GM13976 (cell line): ENCODE measurements at places on chromosomes 13 and 19.

GRCh38 chr13:22665506-22665905, 515.3 kb upstream of the SGCG start:
- DNase-seq: no peak

DNA sequence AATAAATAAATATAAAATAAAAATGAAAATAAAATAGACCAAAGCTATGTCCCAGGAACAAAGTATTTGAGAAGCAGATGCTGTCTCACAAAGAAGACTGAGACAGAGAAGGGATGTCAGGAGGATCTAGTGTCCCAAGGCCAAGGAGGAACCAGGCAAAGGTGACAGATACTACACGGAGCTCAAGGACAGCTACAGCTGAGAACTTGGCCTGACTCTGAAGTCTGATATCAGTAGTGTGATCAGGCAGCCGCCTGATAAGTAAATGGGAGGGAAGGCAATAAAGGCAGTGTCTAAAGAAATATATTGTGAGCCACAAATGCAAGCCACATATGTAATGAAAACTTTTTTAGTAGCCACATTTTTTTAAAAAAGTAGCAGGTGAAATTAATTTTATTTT, 20.4 kb upstream of the NANOS3 start:
- no peak for DNase-seq

DNA sequence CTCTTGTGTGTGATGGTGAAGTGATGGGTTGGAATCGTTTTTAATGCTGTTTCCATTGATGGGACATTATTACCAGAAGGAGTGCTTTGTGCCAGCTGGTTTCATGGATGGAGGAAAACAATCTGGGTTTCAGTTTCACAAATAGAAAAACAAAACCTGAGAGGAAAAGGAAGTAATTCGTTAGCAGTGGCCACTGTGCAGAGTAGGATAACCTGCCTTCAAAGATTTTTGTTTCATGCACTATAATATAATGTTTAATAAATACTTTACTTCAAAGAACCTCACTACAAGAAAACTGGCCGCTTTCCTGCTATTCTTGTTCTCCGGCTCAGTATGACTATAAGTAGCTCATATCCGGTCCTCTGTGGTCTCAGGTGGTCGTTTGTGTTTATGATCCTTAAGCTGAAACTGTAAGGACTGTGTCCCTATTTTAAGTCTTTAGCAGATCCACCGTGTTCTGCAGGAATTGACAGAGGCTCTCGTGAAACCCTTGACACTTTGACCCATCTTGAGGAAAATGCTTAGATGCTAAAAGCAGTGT, 104.7 kb downstream of the GGACT start:
- no peak for DNase-seq

DNA sequence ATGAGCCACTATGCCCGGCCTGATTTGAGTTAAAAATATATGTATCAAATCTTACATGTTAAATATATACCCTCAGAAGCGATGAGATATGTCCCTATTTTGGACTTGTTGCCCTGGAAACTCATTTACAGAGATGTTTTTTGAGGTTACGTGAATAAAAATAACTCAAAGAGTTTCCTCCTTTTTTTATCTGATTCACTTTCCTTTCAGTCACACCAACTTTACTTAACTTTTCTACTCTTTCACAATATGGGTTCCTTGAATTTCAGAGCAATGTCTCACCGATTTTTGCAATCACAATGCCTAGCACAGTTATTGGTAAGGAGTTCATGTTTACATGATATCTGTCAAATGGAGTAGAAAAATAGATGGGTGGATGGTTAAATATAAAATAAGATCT, 2.3 kb downstream of the OR7C2 start:
- DNase-seq: peak; percentile 64
